ENCODE measurements at places on chromosomes 2 and 18. TPM values are rescaled to one million over a fixed set of nuclear protein-coding genes. Genes with fewer than 3 reads are reported as not detected.

The C1GALT1C1L gene
- not detected for total RNA-seq

The ZNF521 gene
- 7.8 TPM for total RNA-seq

The MATN3 gene
- 9.2 TPM for total RNA-seq

The CFAP65 gene
- 0.26 TPM for total RNA-seq

The CTNNA2 gene
- not detected for total RNA-seq

The GKN1 gene
- not detected for total RNA-seq

The IL1R1 gene
- 122 TPM for total RNA-seq

GRCh38 chr18:69380324-69380723, 20.4 kb upstream of the DOK6 start:
- H3K27ac ChIP-seq, result no peak overlapping the region
- no peaks in the 10 kb centered on the region for H3K4me1 ChIP-seq
- no peak for DNase-seq
- no peaks in the 10 kb centered on the region for H3K27me3 ChIP-seq
- H3K4me3 ChIP-seq, result no peak overlapping the region

- H3K4me1 ChIP-seq, result no peaks in the 10 kb centered on the region
- H3K27me3 ChIP-seq, result no peaks in the 10 kb centered on the region
- no peak overlapping the region for H3K27ac ChIP-seq
- DNase-seq, result no peak
- no peaks in the 10 kb centered on the region for H3K36me3 ChIP-seq
Observed at GRCh38 chr18:26503382-26503781, 45.0 kb downstream of the KCTD1 start.

GRCh38 chr2:107576991-107577390, 249.7 kb upstream of the RGPD4 start:
- no peak overlapping the region for H3K27ac ChIP-seq
- H3K27me3 ChIP-seq, result no peaks in the 10 kb centered on the region
- H3K4me3 ChIP-seq, result no peak overlapping the region

- no peaks in the 10 kb centered on the region for H3K36me3 ChIP-seq
- peak; percentile 30 for DNase-seq
- H3K27ac ChIP-seq, result peak overlapping the region; percentile 41
- H3K4me3 ChIP-seq, result no peak overlapping the region
Observed at GRCh38 chr2:222844323-222844722, 16.5 kb upstream of the ACSL3 start.

DNA sequence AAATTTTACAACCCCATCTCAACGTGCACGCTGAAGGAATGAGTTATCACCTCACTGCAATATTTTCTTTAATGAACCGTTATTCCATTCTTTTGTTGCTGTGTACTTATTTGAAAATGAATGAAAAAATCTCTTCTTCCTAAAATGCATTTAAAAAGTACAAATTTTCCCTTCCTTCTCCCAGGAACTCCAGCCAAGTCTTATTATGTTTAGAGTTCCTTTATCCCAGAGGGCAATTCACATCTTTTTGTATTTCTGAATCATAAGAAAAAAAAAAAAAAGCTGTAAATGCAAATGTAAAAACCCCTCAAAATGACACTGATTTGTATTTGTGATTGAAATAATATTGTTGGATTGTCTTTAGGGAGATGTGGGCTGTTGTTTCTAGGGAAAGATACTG, 2194.3 kb upstream of the CELF4 start:
- H3K4me1 ChIP-seq, result no peaks in the 10 kb centered on the region
- H3K4me3 ChIP-seq, result no peak overlapping the region
- H3K36me3 ChIP-seq, result no peaks in the 10 kb centered on the region
- no peaks in the 10 kb centered on the region for H3K27me3 ChIP-seq

- no peaks in the 10 kb centered on the region for H3K36me3 ChIP-seq
- H3K4me1 ChIP-seq, result no peaks in the 10 kb centered on the region
- H3K27ac ChIP-seq, result no peak overlapping the region
- no peak overlapping the region for H3K4me3 ChIP-seq
Observed at GRCh38 chr2:39335930-39336329, 92.2 kb upstream of the CDKL4 start.

GRCh38 chr2:226813148-226813701, 13.6 kb upstream of the IRS1 start:
- no peaks in the 10 kb centered on the region for H3K36me3 ChIP-seq
- no peaks in the 10 kb centered on the region for H3K4me1 ChIP-seq
- no peak overlapping the region for H3K4me3 ChIP-seq
- H3K27ac ChIP-seq, result no peak overlapping the region

DNA sequence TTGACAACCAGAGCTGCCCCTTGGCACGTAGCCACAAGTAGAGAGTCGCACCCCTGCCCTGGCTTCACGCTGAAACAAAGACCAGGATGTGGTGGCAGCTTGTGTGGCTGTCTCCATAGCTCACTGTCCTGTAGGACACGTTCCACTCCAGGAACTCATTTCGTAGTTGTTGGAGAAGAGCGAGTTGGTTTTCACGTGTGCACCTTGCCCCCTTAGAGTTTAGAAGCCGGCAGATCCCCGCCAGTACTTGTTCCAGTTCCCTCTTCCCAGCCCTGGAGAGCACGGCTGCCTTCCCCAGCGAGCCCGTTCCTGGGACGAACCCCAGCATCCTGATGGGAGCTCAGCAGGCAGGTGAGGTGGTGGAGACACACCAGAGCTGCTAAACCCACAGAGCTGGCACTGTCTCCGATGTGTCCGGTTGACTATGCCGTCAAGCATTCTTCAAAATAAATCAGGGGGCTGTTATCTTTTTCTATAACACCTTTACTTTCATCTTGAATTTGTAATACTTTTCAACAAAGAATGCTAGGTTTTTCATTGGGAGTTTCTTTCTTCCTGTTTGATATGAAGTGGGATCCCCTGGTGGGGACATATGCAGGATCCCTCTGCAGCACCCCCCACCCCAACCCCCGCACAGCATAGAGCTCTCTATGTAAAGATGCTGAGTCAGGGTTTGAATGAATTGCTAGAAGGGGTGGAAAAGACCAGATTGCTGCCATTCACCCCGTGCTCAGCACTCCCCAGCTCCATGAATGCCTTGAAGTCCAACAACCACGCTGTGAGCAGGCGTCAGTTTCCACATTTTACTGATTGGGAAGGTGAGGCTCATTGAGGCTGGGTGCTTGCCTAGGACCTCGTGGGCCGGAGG, 44.5 kb downstream of the GREB1 start:
- no peak overlapping the region for H3K4me3 ChIP-seq
- H3K27me3 ChIP-seq, result no peaks in the 10 kb centered on the region
- H3K36me3 ChIP-seq, result no peaks in the 10 kb centered on the region
- no peak for DNase-seq

GRCh38 chr18:75407468-75408437, 19.8 kb downstream of the SMIM21 start:
- no peaks in the 10 kb centered on the region for H3K36me3 ChIP-seq
- no peaks in the 10 kb centered on the region for H3K4me1 ChIP-seq
- no peaks in the 10 kb centered on the region for H3K27me3 ChIP-seq
- no peak overlapping the region for H3K27ac ChIP-seq

- no peaks in the 10 kb centered on the region for H3K27me3 ChIP-seq
- no peak overlapping the region for H3K27ac ChIP-seq
- no peak for DNase-seq
- H3K36me3 ChIP-seq, result no peaks in the 10 kb centered on the region
- no peaks in the 10 kb centered on the region for H3K4me1 ChIP-seq
- H3K4me3 ChIP-seq, result no peak overlapping the region
Observed at GRCh38 chr18:26362021-26362420, 135.8 kb downstream of the TAF4B start.

DNA sequence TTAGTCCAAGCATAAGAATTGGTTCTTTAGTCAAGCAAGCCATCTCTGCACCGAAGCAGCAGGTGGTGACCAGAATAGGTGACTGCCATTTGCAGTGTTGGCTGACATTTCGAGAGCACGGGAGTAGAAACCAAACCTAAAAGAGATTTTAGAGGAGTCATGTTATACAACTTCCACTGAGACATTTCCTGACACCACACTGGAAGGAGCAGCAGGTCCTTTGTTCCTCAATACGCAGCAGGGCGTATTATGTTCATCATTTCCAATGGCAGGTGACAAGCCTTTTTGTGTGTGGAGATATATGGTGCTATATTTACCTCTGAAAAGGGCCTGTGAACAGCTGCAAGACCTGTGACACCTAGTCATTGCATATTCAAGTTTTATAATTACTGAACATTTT, 418.8 kb upstream of the NETO1 start:
- no peaks in the 10 kb centered on the region for H3K36me3 ChIP-seq
- DNase-seq, result no peak
- no peak overlapping the region for H3K4me3 ChIP-seq
- H3K27ac ChIP-seq, result no peak overlapping the region
- no peaks in the 10 kb centered on the region for H3K4me1 ChIP-seq

DNA sequence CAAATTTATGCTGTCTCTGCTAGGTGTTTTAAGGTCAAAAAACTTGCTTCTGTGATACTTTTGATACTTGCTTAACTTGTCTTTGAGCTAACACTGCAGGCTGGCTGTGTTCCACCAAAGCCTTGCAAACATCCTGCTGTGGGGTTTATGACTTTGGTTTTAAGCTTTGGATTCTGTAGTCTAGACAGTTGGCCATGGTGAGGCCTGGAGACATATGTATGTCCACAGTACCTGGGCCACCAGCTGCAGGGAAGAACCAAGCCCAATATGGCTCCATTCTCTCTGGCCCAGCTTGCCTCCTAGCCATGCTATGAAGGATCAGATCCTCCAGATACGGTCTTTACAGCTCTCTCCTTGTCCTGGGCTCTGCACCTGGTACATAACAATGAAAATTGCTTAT, 113.9 kb downstream of the INO80D start:
- H3K4me3 ChIP-seq, result no peak overlapping the region
- H3K4me1 ChIP-seq, result no peaks in the 10 kb centered on the region
- no peaks in the 10 kb centered on the region for H3K27me3 ChIP-seq
- H3K27ac ChIP-seq, result no peak overlapping the region
- H3K36me3 ChIP-seq, result no peaks in the 10 kb centered on the region
- no peak for DNase-seq

- H3K36me3 ChIP-seq, result no peaks in the 10 kb centered on the region
- H3K4me3 ChIP-seq, result peak overlapping the region; percentile 98
- H3K27ac ChIP-seq, result peak overlapping the region; percentile 95
Observed at GRCh38 chr2:203533676-203534591, 1.2 kb downstream of the RAPH1 start.

DNA sequence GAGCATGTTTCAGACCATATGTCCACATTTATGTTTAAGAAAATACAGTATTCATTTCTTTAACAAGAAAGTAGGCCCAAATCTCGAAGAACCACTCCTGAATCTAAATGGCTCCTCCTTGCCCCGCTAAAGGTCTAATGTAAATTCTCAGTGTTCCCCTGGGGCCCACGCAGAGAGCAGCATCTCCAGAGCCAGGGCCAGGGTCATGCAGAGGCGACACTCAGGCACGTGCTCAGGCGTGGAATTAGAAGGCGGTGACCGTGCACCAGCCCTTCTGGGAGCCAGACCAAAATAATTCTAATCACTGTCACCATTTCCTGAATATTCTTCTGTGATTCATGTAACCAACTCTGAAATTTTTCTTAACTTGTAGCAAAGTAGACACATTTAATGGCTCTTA, 68.3 kb upstream of the MYT1L start:
- H3K27ac ChIP-seq, result no peak overlapping the region
- DNase-seq, result no peak
- H3K4me1 ChIP-seq, result no peaks in the 10 kb centered on the region
- no peaks in the 10 kb centered on the region for H3K36me3 ChIP-seq
- H3K27me3 ChIP-seq, result no peaks in the 10 kb centered on the region

DNA sequence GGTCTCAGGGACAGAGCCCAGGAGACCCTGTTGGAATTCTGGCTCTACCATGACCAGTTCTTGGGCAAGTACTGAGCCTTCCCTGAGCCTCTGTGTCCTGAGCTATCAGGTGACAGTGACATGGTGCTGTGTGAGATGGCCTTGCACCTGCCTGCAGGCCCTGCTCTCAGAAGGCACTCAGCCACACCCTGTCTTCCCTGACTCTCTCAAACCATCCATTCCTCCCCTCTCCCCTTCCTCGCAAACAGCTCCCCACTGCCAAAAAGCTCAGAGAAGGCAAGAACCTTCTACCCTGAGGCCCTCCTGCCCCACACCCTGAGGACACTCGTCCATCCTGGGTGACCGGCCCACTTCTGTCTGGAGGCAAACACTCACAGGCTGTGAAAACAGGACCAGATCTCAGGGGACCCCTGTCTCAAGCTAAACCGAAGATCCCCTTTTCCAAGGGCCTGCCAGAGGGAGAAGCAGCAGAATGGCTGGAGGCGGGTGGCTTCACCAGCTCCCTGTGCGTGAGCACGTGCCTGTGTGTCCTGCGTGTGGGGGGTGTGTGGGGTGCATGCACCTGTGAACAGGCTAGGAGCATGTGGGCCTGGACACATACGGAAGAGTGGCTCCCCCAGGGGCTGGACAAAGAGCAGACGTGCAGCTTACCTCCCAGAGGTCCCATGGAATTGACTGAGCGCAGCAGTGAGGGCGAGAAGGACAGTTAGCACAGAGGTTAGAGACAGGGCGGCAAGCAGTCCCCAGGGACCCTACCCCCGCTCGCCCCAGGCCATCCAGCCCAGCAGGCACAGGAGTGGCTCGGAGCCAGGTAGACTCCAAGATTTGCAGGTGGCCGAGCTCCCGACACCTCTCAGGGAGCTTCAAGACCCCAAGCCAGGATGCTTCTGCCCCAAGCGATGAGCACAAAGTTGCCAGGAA, 53.9 kb downstream of the BIN1 start:
- H3K4me1 ChIP-seq, result peaks cover 4% of the 10 kb centered on the region
- DNase-seq, result peak; percentile 66
- peaks cover 19% of the 10 kb centered on the region for H3K36me3 ChIP-seq
- H3K27me3 ChIP-seq, result no peaks in the 10 kb centered on the region
- no peak overlapping the region for H3K4me3 ChIP-seq
- H3K27ac ChIP-seq, result no peak overlapping the region

GRCh38 chr2:205759257-205759656, 77.0 kb downstream of the NRP2 start:
- H3K36me3 ChIP-seq, result no peaks in the 10 kb centered on the region
- DNase-seq, result no peak
- no peak overlapping the region for H3K4me3 ChIP-seq
- no peaks in the 10 kb centered on the region for H3K27me3 ChIP-seq
- no peak overlapping the region for H3K27ac ChIP-seq
- peaks cover 23% of the 10 kb centered on the region for H3K4me1 ChIP-seq

DNA sequence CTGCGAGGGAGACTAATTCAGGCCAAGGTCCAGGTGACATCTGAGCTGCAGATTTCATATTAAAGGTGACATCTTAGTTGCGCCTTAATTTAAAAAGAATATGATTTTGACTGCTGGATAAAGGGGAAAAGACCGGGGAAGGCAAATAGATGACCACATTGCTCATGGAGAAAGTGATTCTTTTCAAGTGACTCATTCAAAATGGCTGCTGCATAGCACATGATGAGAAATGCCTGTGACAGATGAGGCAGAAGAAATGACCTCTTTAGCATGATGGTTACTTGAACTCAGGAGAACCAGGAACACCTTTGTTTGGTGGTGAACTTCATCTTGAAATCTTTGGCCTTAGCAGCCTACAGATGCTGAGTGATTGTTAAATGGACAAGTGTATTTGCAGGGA, 385.8 kb upstream of the TRIB2 start:
- H3K36me3 ChIP-seq, result no peaks in the 10 kb centered on the region
- DNase-seq, result no peak
- no peak overlapping the region for H3K27ac ChIP-seq
- no peaks in the 10 kb centered on the region for H3K4me1 ChIP-seq
- H3K27me3 ChIP-seq, result no peaks in the 10 kb centered on the region
- no peak overlapping the region for H3K4me3 ChIP-seq

Data from upper lobe of left lung (tissue), 6 donors.